ENCODE measurements at places on chromosomes 2 and 18. TPM values are rescaled to one million over a fixed set of nuclear protein-coding genes. Genes with fewer than 3 reads are reported as not detected.
A peak's percentile ranks its signal among the peaks of the same experiment; 100 is the strongest.

COL3A1 gene
- total RNA-seq, result 1,567 TPM

DAW1 gene
- not detected for total RNA-seq

RAD51AP2 gene
- not detected for total RNA-seq

DNA sequence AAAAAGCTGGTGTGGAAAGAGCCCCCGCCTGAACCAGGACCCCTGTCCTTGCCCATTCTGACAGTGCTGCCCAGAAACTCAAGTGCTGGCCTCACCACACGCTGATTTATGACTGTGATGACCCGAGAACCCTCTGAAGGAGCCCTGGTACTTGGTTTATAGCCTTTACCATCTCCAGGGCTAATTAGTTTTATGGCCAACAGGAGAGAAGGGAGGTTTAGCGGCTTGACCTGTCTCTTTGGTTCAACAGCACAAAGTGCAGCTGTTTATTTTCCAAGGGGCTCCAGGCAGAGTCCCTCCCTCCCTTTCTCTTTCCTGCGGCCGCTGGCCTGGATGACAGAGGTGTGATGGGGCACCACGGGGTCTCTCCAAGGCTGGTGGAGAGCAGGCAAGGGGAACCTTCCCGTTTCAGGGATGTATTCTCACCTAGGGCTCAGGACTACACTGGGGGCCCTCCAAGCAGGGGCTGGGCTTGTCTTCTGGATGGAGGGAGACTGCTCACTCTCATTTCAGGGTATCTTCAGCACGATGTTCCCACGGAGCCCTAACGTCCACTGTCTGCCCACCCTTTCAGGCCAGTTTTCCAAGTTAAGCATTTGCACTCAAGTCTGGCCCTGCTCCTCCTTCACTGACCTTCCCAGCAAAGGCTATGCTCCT, 174.2 kb upstream of the GLI2 start:
- no peak overlapping the region for H3K27ac ChIP-seq
- no peaks in the 10 kb centered on the region for H3K36me3 ChIP-seq
- H3K27me3 ChIP-seq, result no peaks in the 10 kb centered on the region
- DNase-seq, result no peak

GRCh38 chr2:54279385-54279784, 23.4 kb upstream of the TSPYL6 start:
- H3K36me3 ChIP-seq, result no peaks in the 10 kb centered on the region
- H3K4me3 ChIP-seq, result no peak overlapping the region
- no peak overlapping the region for H3K27ac ChIP-seq
- peaks cover under 1% of the 10 kb centered on the region for H3K4me1 ChIP-seq
- DNase-seq, result no peak
- H3K27me3 ChIP-seq, result no peaks in the 10 kb centered on the region

DNA sequence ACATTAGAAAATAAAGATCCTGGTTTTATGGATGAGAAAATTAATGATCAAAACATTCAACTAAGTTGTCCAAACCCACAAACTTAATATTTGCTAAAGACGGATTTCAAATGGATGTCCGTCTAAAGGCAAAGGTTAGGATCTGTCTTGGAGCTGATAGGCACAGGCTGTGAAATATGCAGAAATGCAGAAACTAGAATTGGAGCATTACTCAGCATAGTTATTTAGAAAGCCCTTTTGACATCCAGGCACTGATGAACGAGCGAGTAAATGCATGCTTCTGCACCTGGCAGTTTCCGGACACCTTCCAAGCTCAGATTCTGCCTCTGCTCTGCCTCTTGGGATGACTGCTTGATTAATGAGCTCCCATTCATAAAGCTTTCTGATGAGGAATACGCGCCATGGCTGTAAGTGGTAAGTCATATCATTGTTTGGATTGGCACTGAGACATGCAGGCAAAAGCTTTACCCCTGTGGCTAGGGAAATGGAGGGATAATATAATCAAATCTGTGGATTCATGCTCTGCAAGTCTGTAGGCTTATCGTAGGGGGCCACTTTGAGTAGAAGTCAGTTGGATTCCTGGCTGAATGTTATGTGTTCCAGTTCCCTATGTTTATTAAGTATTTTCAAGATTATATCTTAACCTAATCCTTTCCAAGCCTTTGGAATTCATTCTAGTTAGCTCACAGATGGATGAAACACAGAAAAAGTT, 2176.3 kb upstream of the CELF4 start:
- H3K27ac ChIP-seq, result no peak overlapping the region
- H3K27me3 ChIP-seq, result no peaks in the 10 kb centered on the region
- no peaks in the 10 kb centered on the region for H3K4me1 ChIP-seq
- no peak overlapping the region for H3K4me3 ChIP-seq

DNA sequence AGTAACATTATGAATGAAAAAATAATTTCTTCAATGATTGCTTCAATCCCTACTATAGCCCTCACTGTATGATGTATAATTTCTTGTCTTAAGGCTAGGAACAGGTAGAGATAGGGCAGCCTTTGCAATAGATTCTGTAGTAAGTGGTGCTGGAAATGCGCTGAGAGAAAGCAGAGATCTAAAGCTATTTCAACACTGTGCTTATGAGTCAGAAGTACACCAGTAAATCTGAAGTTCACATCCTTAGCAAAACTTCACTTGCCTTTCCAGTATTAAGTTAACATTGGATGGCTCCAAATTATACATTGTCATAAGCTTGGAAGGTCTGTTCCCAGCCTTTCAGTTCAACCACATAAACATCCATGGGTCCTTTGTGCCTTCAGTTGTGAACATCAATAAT, 178.2 kb upstream of the EPHA4 start:
- H3K27me3 ChIP-seq, result no peaks in the 10 kb centered on the region
- no peak overlapping the region for H3K4me3 ChIP-seq
- H3K36me3 ChIP-seq, result no peaks in the 10 kb centered on the region
- no peak for DNase-seq
- peak overlapping the region; percentile 51 for H3K27ac ChIP-seq

DNA sequence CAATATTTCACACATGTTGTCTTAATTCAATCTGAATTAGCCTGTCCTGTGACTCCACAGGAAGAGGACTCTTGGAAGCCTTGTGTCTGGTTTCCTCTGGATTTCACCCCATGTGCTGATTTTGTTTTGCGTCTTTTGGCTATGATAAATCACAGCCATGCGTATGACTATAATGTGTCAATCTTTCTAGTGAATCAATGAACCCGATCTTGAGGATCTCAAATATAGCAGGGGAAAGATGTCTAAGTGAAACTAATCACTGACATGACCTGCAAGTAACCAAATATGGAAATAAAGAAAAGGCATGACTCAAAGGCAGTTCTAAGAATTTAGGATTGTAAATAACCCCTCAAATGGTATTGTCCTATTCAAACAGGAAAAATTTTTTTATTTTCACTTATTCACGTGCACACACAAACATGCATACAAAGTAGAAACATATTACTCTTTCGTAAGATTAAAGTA, 8.2 kb downstream of the WDFY1 start:
- H3K27me3 ChIP-seq, result no peaks in the 10 kb centered on the region
- no peaks in the 10 kb centered on the region for H3K36me3 ChIP-seq
- no peak overlapping the region for H3K4me3 ChIP-seq
- H3K4me1 ChIP-seq, result peaks cover 48% of the 10 kb centered on the region
- no peak overlapping the region for H3K27ac ChIP-seq

DNA sequence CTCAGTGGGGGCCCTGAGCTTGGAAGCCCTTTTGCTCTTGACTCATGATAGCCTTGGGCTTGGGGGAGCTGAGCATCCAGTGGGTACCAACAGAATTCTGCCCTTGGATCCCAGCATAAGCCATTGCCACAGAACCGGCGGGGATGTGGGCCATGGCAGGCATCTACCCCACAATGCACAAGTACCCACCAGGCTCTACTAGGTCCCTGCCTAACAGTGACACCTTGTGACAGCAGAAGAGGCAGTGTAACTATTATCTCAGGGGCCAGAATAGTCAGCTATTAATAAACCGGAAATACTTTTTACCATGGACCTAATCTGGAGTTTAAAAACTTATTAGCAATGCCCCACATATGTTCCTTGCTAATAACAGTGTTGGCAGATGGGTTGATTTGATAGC, 397.2 kb downstream of the TMEM182 start:
- DNase-seq, result no peak
- H3K4me3 ChIP-seq, result no peak overlapping the region
- H3K4me1 ChIP-seq, result no peaks in the 10 kb centered on the region

- H3K27ac ChIP-seq, result no peak overlapping the region
- H3K36me3 ChIP-seq, result peaks cover 42% of the 10 kb centered on the region
- no peak overlapping the region for H3K4me3 ChIP-seq
Observed at GRCh38 chr2:210128961-210129360, 42.2 kb downstream of the KANSL1L start.
